ENCODE measurements at places on chromosomes 2 and 18.

GRCh38 chr2:39666491-39667101 is 879 bp downstream of the TMEM178A start:
- DNase-seq, result no peak

GRCh38 chr18:1884623-1885022 is 686.7 kb downstream of the METTL4 start:
- DNase-seq, result no peak

DNA sequence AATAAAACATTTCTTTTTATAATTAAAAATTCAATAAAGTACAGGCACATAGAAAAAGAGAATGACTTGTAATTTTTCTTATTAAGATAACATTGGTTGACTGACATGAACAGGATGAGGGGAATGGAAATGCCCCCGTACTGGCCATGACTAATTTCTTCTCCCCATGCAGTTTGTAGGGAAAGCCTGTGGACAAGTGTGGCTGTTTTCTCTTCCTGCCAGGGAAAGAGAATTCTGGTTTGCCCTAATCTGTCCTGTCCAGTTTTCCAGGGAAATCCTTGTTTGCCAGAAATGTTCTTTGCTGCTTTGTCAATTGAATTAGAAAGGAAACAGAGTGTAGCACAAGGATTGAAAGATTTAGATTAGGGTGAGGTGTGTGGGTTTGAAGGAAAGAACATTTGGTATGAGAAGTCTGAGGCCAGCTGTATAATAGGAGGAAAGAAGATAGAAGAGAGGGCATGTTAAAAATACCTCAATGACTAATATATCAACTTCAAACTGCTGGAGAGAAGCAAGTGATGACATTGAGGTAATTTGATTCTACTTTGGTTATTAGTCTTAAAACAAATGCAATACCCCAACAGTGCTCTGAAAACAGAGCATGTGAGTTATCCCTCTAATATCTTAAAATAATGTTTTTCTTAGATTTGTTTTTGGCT is 593.9 kb upstream of the ZNF804A start:
- no peak for DNase-seq

GRCh38 chr2:33278245-33278943 is 198.1 kb upstream of the RASGRP3 start:
- DNase-seq, result no peak

DNA sequence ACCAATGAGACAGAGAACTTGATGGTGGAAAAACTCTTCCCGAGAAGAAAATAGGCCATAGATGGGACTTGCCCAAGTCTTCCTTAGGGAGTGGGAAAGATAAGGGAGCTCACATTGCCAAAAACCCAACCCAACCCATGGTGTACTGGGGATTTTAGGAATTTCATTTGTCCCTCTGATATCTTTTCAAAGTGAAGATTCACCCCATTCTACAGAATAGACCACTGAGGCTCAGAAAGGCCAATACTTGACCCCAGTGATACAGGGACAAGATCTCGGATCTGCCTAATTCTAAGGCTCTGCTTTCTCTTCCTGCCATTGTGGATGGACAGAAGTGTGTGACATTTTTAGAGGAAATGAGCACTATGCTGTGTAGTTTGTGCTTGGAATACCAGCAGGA is 159.0 kb downstream of the MYCN start:
- DNase-seq, result no peak

DNA sequence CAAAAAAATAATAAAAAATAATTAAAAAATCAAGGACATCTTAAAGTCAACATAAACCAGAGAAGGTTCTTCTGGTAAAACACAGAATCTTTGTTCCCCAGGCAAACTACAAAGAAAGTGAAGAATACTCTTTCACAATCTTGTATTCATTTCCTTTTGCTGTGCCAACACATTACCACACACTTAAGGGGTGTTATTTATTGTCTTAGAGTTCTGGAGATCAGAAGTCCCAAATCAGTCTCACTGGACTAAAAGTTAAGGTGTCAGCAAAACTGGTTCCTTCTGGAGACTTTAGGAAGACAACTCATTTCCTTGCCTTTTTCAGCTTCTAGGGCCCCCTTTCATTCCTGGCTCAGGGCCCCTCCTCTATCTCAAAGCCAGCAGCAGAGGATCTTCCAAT is 12.2 kb upstream of the CAB39 start:
- DNase-seq, result no peak

DNA sequence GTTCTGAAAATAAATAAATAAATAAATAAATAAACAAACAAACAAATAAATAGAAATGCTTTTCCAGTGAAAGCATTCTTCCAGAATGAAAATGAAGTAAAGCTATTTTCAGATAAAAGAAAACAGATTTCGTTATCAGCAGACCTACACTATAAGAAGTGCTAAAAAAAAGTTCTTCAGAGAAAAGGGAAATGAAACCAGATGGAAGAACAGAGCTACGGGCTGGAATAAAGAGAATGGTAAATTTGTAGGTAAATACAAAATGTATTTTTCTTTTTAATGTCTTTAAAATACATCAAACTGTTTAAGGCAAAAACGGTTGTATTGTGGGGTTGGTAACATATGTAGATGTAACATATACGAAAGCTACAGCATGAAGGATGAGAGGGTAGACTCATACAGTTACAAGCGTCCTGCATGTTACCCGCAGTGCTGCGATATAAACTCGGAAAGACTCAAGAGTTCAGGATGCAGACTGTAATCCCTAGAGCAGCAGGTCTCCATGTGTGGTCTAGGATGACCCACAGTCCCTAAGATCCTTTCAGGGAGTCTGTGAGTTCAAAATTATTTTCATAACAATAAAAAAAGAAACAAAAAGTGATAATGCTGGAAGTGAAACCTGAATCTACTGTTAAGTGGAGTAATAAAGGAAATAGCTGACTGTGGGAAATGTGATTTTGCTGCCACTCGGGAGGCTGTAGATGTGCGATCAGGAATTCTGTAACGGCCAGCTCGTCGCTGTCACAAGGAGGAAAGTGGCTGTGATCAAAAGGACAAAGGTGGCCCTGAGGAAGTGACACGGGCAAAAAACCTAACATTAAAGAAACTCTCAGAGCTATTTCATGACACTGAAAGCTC is 5.3 kb upstream of the RAB12 start:
- DNase-seq, result no peak

DNA sequence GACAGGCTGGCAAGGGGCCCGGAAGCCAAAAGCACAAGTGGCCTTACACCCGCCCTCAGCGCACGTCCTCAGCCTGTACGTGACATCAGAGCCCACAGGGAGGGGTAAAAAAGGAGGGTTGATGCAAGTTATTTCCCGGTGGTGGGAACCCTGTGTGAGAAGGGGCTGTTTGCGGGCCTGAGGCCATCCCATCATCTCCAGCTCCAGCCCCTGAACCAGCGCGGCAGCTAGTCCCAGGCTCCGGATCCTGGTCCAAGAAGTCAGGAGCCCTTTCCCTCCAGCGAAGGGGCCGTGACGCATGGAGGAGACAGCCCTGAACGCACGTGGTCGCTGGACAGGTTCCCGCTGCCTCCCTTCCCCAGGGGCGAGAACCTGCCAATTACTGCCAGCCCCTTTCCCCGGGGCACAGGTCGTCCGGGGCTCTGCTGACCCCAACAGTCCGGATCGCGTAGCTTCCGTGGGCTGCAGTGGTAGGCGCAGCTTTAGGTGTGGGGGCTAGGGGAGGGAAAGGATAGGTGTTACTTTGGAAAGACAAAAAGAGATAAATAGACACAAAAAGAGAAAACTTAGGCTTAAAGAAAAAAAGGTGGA is 1.3 kb upstream of the LRP2 start:
- peak; percentile 46 for DNase-seq

DNA sequence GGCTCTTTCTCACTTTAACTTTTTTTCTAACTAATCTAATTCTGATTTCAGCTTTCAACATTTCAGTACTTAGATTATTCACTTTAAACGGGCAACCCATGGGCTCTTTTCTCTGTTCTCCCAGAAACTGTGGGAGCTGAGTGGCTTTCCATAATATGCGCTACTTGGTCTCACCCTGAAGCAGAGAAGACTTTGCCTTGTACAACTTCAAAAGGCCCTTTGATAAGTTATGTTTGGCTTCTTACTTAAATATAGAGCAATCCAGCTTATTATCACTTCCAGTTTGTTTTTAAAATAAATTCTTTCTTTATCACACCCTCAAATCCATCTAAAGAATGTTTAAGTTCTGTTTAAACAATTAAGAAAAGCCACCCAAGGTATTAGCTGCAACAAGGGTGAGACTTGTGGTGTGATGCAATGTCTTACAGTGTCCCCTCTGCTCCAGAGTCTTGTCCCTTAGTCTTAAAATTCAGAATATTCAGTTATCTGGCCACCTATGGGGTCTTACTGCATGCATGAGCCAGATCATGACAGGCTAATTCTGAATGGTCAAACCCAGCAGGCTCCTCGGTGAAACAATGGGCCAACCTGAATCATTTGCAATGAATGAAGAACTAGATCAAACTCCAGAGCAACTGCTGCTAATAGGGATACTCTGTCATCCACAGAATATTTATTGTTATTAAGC is 38.8 kb downstream of the GCG start:
- DNase-seq, result no peak
